Bone marrow (tissue), 2 donors: ENCODE measurements at places on chromosomes 13 and 19.

- peak; percentile 38 for DNase-seq
Measured at GRCh38 chr19:32201636-32202051, 143.8 kb upstream of the ZNF507 start.

- DNase-seq, result no peak
Measured at GRCh38 chr19:3129112-3129511, 6.7 kb upstream of the GNA15 start.

DNA sequence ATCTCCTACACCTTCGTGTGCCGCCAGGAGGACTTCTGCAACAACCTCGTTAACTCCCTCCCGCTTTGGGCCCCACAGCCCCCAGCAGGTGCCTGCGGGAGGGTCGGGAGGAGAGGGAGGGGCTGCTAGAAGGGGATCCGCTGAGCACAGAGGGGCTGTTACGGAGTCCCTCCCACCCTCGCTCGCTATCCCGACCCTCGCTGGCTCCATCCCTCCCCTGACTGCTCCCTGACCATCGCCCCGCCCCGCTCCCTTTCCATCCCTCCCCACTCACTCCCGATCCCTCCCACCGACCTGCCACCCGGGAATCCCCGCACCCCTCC lies 780 bp downstream of the CD177 start:
- no peak for DNase-seq

GRCh38 chr13:29125191-29125933 lies 305.2 kb downstream of the MTUS2 start:
- no peak for DNase-seq

DNA sequence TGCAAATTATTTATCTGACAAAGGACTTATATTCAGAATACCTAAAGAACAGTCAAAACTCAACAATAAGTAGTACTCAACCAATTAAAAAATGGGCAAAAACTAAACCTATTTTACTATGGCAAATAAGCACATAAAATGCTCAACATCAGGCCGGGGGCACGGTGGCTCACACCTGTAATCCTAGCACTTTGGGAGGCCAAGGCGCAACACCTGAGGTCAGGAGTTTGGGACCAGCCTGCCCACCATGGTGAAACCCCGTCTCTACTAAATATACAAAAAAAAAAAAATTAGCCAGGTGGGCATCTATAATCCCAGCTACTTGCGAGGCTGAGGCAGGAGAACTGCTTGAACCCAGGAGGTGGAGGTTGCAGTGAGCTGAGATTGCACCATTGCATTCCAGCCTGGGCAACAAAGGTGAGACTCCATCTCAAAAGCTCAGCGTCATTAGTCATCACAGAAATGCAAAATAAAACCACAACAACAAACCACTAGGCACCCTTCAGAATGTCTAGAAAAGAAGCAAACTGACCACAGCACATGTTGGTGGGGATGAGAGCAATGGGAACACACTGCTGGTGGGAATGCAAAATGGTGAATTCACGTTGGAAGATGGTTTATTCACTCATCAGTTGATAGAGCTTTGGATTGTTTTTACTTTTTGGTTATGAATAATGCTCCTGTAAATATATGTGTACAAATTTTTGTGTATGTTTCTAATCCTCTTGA lies 180.6 kb upstream of the SOX1 start:
- no peak for DNase-seq

GRCh38 chr13:109699628-109700071 lies 86.7 kb downstream of the IRS2 start:
- DNase-seq, result no peak

- DNase-seq, result no peak
Measured at GRCh38 chr13:80551650-80552497, 210.9 kb upstream of the SPRY2 start.

GRCh38 chr13:94825507-94825906 lies 113.2 kb upstream of the SOX21 start:
- DNase-seq, result no peak

DNA sequence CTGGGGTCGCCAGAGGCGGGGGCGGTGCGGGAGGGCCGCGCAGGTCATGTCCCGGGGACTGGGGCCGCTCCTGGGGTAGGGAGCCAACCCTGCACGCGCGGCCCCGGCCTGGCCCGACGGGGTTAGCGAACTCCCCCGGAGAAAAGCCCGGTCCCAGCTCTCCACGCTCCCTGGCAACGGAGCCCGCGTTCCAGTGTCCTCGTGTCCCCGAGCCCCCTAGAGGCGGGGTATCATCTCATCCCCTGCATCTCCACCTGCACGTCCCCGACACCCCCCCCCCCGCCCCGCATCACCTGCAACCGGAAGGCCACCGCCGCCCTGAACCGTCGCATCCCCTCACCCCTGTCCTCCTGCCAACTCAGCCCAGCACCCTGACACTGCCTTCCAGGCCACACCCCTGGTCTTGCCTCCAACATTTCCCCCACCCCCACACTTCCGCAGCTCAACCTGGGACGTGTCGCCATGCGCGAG lies 2.7 kb downstream of the WDR88 start:
- DNase-seq, result no peak

- DNase-seq, result no peak
Measured at GRCh38 chr13:104979281-104980030, 1556.0 kb downstream of the EFNB2 start.

GRCh38 chr13:42221121-42221765 lies 50.7 kb upstream of the AKAP11 start:
- no peak for DNase-seq

GRCh38 chr13:113544071-113544891 lies 40.3 kb upstream of the TFDP1 start:
- no peak for DNase-seq

- no peak for DNase-seq
Measured at GRCh38 chr13:98632961-98633360, 56.1 kb upstream of the STK24 start.

DNA sequence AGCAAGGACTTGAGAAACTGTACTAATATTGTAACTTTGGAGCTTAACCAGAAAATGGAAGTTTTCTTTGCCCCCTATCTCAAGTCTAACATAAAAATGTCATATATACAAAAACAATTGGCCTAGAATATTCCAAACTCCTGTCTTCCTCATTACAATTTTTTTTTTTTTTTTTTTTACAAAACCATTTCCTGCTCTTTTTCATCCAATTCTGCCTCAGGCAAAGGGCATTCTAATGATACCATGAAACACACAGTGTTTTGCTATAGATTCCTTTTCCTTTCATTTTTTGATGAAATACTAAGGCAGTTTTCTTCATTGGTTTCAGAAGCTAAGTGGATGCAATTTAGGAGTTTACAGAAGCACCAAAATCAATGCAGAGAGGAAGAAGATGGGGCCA lies 119.7 kb downstream of the LHFPL6 start:
- DNase-seq, result no peak

- DNase-seq, result no peak
Measured at GRCh38 chr19:11198769-11199424, 1.6 kb upstream of the KANK2 start.

DNA sequence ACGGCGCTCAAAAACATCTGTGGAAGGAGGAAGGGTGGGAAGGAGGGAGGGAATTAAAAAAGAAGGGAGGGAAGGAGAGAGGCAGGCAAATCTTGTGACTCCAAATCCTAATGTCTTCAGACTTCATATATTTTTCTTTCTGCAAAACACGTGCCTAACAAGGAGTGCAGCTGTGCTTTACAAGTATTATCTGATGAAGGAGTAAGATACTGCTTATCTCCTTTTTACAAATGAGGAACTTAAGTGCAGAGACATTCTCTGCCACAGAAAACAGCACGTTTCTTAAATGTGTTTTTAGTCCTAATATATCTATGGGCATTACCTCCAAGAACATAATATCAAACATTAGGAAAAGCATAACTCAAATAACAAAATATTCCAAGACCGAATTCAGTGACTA lies 6.5 kb downstream of the FLT3 start:
- DNase-seq, result peak; percentile 52

DNA sequence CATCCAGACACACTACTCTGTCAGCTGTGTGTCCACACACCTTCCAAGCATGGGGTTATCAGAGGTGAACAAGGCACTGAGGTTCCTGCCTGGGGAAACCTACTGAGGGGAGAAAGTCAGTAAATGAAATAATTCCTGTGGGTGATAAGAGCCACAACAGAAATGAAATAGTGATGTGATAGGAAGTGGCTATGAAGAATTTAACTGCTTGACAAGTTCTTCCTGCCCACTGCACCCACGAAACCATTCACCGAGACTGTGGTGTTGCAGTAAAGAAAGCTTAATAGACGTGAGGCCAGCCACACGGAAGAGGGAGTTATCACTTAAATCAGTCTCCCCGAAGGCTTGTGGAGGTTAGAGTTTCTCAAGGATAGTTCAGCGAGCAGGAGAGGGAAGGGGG lies 353.1 kb downstream of the UQCRFS1 start:
- no peak for DNase-seq

- DNase-seq, result no peak
Measured at GRCh38 chr19:35689836-35690235, 14.5 kb upstream of the ZBTB32 start.

DNA sequence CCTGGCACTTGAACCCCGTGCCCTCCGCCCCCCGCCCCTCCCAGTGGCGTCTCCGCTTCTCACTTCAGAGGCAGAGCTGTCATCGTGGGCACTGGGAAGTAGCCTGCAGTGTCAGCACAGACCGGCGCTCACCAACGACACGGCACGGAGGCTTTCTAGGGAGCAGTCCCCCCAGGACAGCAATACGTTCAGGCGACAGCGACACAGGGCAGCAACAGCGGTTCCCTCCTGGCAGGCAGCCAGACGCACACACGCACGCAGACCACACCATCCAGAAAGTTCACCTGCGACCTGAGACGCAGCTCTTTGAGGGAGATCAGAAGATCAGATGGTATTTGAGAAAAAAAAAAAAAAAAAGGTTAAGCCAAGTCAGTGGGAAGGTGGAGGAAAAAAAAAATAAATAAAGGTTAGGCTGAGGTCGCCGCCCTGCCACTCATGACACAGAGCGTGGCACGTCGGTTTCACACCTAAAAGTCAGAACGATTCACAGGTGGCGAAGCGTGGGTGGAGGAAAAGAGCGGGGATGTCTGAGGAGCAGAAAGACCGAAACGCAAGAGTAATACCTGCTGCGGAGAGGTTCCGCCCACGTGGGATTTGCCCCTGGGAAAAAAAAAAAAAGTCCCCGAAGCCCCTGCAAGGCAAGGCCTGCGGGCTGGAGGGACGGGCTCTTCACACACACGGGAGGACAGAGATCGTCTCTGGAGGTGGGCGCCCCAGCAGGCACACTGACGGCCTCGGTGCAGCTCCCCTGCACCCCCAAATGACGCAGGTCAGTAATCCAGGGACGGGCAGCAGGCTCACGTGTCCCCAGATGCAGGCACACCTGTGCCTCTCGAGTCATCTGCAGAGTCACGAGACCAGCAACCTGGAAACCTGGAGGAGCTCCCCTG lies 94.5 kb downstream of the GNG7 start:
- DNase-seq, result no peak

DNA sequence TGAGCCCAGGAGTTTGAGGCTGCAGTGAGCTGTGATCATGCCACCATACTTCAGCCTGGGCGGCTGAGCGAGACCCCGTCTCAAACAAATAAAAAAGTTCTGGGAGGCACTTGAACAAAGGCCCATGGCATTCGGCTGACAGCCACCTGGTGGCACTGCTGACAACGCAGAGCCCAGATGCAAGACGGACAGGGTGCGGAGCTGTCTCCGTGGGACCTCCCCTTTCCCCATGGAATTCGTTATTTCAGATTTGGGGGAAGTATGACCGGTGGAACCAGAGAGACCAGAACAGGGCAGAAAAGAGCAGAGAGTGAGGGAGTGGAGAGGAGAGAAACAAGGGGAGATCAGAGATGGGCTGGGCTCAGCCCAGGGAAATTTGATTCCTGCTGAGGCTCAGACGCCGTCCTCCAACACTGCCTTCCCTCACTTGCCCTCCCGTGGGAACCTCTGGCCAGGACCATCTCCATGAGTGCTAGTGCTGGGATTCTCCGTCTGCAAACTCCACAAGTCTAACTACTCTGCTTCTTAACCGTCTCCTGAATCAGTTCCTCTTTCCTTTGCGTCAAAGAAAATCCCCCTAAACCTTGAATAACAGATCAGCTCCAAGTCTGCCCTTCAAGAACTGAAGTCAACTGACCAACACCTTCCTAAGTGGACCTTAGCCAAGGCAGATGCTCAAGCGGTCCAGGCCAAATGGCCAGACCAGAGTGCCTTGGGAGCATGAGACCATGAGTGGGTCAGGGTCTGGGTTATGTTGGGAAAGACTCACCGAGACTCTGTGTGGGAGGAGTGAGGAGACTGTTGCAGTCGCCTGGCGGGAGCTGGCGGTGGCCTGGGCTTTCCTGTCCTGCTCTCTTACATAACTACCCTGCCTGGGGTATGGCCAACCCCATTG lies 11.9 kb upstream of the ATF5 start:
- no peak for DNase-seq

- DNase-seq, result no peak
Measured at GRCh38 chr13:106212386-106213010, 323.0 kb downstream of the EFNB2 start.

DNA sequence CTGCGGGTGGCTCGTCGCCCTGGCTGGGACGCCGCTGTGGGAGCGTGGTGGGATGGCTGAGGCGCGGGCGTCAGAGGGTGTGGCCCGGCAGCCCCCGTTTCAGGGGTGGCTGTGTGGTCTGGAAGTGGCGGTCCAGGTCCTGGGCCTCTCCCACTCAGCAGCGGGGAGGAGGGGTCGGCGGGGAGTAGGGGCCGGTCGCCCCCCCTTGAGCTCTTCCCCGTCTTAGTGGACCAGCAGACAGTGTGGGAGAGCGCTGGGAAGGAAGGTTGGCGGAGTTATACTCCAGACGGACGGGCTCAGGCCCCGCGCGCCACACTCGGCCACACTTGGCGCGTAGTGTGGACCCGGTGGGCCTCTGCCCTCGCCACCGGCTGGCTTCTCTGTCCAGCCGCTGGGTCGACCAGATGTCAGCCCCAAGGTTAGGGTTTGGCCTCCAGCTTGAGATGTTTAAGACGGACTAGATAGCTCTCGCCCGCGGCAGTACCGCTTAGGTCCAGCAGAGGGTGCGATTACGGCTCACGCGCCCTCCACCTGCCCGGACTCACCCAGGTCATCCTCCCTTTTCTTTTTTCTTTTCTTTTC lies 21.7 kb upstream of the ZNF429 start:
- DNase-seq, result no peak

- no peak for DNase-seq
Measured at GRCh38 chr13:26599403-26599802, 41.9 kb downstream of the WASF3 start.

GRCh38 chr13:27909378-27909777 lies 10.4 kb upstream of the PDX1 start:
- DNase-seq, result no peak

GRCh38 chr19:31681121-31681520 lies 331.9 kb upstream of the TSHZ3 start:
- no peak for DNase-seq

DNA sequence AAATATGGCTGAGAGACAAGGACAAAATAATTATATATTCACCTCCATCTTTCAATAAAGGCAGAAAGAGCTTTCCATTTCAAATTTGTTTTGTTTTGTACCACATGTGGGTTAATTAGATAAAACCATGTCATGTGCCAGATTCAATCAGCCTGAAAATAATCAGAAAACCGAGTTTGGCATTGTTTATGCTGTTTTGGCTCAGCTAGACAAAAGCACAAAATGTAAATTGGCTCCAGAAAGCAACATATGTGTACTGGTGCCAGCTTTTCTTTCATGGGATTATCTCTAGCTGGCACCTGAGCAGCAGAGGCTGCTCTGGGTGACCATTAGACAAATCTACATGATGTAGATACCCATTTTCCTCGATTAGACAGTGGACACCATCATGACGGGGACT lies 9.2 kb upstream of the DNAJC15 start:
- DNase-seq, result no peak
